ENCODE measurements at places on chromosomes 12 and 14.

GRCh38 chr14:104320611-104321086, 182.3 kb downstream of the KIF26A start:
- no peak for DNase-seq

DNA sequence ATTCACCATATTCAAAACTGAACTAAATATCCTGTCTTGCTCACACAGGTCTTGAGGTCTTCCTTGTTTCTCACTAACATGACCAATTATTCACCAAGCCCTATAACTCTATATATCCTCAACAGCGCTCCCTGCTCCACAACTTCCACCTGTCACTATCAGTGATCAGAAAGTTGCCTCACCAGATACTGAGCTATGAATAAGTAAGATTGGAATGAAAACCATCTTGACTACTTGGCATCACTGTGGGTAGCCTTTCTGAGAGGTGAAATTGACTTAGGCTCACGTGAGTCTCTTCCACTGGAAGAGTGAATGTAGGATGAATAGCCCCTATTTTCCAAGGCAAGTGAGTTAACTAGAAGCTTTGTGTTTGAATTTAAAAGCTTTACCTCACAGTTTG, 167.1 kb downstream of the PIK3C2G start:
- no peak for DNase-seq

GRCh38 chr14:88229428-88229827, 93.6 kb downstream of the KCNK10 start:
- DNase-seq: no peak

GRCh38 chr14:96802963-96803362, 5.8 kb downstream of the VRK1 start:
- DNase-seq: no peak

DNA sequence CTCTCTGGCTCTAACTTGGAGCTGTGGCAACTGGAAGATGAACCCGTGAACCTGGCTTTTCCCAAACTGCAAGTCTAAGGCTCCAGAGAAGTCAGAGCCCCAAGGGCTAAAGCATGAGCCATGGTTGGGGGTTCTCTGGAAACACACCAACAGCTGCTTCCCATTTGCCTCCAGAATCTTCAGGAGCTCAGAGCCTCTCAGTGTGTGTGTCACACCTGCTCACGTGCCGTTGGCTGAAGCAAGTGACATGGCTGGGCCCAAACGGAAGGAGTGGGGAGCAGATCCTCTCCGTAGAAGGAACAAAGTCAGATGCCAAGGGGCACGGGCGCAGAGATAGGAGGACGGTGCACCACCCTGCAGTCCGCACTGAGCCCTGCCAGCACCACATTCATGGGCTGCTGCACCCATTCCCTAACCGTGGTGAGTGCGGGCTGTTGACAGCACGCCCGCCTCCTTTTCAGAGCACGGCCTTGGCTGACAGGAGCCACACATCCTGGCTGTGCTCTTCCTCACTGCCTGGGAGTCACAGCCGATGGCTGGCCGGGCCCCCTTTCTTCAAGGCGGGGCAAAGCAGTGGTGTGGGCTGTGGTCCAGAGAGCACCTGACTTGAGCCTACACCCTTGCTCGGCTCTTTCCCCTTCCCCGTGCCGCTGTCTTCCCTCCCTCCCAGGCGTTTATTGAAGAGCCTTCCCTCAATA, 16.6 kb upstream of the TRAF3 start:
- no peak for DNase-seq

DNA sequence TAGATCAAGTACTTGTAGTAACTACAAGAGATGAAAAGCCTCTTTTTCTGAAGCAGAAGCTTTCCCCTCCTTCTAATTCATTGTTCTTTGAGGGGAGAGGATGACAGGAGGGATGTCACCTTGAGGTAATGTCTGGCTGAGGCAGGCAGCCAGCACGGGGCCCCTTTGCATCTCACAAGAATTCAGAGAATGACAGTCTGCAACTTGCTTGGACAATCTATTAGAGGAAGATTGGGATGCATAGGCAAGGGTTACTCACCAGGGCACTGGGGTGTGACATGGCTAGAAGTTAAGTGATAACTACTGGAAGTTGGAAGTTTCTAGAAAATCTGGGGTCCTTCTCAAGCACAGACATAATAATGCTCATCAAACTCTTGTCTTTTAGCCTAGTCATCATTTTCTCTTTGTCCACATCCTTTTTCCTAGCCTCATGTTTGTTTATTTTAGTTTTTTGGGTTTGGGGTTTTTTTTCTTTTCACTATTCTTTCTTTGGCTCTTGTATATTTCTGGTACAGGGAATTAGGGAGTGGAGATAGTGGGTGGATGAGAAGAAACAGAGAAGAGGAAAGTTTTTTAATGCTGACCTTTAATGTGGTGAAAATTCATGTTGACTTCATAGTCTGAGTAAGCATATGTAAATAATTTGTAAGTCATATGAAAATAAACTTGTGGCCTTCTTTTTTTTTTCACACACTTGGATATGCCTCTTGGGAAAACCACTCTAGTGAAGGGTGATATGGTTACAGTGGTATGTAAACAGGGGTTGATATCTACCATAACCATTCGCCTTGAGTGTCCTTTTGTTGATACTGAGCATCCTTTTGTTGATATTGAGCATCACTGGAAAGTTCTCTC, 55.1 kb downstream of the TTLL5 start:
- no peak for DNase-seq

DNA sequence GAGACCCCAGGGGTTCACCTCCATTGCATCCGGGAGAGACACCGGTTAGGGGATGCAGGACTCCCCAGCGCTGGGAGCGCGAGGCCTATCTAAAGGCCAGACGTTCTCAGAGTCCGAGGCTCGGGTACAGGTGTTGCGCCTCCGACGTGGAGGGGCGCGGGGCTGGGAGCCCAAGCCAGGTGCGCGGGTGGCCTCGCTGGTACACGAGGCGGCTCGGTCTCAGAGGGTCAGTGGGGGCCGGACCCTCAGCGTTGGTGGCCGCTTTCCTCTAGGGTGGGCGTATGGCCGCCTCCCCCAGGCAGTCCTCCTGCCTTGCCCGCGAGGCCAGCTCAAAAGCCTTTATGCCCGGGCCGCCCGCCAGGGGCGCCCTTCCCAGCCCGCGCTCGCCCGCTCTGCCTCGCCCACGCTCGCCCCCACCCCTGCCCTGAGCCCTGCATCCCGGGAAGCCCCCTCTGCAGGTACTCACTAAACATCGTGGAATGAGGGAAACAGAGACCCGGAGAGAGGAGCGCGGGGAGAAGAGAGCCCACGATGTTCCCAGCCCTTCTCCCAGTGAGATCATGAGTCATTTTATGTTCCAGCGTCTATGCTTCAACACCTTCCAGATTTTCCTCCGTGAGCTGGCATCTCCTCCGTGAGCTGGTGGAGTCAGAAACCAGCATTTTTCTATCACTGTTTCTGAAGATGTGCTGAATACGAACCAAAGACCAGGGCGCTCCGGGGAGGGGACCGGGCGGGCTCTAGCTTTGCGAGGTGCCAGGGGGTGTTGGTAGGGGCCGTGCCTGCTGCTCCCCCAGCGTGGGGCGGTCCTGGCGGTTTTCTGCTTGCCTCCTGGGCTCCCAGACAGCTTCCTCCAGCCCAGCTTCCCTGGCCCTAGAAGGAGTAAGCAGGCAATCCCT, 73.8 kb downstream of the DIO3 start:
- DNase-seq: no peak

GRCh38 chr12:15011162-15011561, 38.3 kb downstream of the PDE6H start:
- DNase-seq: no peak

DNA sequence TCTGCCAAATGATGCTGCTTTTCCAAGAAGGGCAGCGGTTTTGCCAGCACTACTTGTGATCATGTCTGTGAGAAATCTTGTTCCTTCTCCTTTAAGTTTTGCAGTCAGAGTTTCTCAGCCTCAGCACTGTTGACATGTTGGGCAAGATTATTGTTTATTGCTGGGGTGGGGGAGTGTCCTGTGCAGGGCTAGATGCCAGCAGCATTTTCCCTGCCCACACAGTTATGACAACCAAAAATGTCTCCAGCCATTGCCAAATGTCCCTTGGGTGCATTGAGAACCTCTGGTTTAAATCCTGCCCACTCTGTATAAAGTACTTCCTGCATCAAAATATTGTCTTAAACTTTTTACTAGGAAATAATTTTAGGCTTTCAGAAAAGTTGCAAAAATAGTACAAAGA, 20.0 kb downstream of the TMEM132C start:
- no peak for DNase-seq

DNA sequence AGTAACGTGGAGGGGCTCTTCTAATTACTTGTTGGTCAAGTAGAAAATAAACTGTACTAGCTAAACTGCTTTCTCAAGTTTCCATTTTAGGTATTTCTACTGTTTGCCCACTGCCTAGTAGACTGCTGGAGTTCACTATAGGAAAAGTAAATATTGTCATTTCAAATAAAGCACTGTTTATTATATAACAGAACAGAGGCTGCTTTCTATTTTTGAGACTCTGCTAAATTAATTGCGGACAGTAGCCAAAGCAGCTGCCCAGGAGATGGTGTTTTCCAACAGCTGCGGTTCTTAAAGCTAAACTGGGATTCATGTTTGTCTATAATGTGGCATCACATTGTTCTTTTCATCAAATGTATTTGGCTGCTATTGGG, 15.9 kb upstream of the SIX1 start:
- DNase-seq: no peak

- no peak for DNase-seq
These were observed 90.9 kb downstream of the PPP1R12A start for GRCh38 chr12:79843978-79844377.

DNA sequence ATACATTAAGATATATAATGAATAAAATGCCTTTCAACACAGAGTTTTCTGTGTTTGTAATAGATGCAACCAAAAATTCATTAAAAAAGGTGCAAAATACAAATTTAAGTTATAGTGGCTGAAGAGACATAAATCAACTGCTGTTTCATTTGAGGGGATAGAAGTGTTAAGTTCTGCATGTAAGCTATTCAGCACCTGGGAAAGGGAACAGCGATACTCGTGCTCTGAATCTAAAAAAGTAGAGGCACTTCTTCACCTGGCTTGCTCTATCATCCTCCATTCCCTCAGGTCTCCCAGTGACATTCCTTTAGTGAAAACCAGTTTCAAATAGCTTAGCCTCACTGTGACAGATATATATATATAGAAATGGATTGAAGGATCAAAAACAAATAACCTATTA, 222.6 kb downstream of the ACSS3 start:
- DNase-seq: no peak

GRCh38 chr12:93680006-93680405, 2.8 kb downstream of the CRADD start:
- no peak for DNase-seq

- DNase-seq: no peak
These were observed 123.5 kb upstream of the ATF1 start for GRCh38 chr12:50640321-50640939.

DNA sequence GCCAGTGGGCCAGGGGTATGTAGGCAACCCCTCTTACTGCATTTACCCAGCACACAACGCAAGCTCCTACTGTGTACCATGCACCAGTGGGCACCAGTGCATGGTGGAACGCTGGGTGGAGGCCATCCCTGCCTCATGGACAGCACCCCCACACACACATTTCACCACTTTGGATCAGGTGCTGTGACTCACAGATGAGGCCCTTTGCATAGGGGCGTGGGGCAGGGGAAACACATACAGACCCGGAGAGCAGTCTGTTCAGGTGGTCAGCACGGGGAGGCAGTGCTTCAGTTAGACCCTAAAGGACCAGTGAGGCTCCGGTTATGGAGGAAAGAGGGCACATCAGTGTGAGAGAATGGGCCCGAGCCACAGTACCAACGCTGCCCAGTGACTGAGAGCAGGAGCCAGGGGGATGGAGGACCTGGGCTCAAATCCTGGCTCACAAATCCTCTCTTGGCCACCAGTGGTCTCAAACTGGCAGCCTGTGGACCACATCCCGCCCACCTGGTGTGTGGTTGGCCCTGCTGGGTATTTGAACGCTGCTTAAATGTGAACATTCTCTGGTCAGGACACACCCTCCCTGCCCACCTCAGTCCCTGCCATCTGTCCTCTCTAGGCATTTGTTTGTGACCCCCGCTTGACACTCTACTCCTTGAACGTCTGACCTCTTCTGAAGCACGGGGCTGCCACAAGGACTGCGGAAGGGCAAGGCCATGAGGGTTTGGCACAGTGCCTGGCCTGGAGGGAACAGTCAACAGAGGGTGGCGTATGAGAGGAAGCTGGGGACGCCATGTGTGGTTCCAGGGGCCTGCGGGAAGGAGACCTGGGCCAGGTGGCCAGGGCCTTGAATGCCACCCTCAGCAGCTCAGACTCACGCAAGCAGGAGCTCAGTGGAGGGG, 46.7 kb downstream of the FAM222A start:
- no peak for DNase-seq

- no peak for DNase-seq
These were observed 22.5 kb upstream of the PGF start for GRCh38 chr14:74977901-74978385.

DNA sequence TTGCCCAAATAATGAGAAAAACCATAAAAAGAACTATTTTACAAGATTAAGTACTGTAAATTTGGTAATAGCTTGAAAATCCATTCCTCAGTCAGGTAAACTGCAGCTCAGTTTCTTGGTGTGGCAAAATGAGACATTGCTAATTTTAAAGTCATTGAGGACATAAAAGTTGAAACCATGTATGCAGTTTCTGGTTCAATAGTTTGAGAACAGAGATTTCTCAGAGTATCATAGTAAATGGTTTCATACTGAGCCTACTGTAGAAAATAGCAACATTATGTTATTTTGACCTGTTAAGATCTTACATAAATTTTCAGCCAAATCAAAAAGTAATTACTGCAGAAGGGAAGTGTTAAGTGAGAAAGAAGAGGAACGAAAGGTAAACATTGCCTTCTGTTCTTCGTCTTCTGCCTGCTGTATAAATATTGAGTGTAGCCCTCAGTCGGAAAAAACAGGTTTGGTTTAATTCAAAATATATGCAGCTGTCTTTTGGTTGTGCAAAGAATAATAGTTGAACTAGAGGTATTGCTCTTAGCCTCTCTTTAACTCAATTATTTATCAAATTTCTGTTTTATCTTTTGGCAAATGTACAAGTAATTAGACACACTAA, 119.6 kb downstream of the SYNE2 start:
- DNase-seq: no peak

- DNase-seq: no peak
These were observed 65.1 kb upstream of the NCOR2 start for GRCh38 chr12:124632519-124632984.

- DNase-seq: no peak
These were observed 116.3 kb downstream of the GLT1D1 start for GRCh38 chr12:128969480-128970055.

DNA sequence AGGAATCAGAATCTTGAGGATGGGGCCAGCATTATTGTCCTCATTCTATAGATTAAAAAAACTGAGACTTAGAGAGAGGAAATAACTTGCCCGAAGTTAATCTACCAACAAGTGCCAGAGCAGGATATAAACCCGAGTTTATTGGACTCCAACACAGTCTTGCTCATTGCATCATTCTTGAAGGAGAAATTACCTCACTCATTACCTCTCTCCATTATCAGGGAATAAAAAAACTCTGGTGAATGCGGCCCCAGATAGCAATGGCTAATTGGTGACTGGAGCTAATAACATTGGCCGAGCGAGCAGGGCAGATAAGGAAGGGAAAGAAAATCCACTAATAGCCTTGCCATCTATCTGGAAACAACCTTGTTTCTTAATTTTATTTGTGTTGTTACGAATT, 24.7 kb upstream of the TMED10 start:
- DNase-seq: no peak

- DNase-seq: no peak
These were observed 183.7 kb downstream of the BMP4 start for GRCh38 chr14:53772936-53773335.
